ENCODE measurements at places on chromosomes 11 and 22.

DNA sequence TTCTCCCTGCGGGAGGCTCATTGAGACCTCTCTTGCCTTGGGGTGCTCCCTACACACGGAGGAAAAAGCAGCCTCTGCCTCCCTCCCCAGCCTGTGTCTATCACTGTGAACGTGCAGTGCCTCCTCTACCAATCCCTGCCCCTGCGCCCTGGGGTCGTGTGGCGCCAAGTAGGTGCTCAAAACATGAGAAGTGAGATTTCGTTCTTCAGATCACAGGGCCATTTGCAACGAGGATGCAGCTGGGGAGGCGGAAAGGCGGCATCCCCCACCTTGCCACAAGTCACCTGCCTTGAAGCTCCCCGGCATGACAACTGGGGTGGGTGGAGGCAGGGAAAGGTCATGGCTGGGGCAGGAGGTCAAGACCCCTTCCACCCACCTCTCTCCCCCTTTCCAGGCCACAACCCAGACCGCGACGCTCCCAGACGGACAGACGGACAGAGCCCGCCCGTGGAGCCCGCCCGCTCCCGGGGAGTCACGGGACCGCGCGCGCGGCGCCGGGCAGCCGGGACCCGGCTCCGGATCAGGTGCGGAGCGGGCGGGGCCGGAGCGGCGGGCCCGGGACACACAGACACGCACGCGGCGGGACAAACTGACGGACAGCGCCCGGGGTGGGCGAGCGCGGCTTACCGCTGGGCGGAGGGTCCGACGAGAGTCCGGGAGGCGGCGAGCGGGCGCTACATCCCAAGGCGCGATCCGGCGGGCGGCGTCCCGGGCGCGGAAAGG is 485 bp downstream of the KCNJ4 start:
- peak; percentile 29 for DNase-seq

DNA sequence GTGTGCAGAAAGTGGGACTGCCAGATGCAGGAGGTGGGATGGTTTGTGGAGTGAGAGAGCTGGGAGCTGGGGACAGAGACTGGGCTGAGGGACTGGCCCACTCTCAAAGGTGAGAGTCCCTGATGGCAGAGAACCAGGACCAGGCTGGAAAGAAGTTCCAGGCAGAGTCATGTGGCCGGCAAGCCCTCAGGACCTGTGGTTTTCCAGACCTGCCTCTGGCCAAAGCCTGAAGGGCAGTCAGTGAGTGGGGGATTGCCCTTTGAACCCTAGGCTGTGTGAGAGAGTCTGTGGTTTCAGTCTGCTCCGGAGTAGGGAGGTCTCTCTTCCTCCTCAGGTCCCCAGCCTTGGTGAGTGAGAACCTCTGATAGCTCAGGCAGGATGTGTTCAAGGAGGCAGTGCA is 17.0 kb downstream of the KCNC1 start:
- DNase-seq = no peak

GRCh38 chr22:24576778-24577177 is 16.1 kb downstream of the LRRC75B start:
- no peak for DNase-seq

DNA sequence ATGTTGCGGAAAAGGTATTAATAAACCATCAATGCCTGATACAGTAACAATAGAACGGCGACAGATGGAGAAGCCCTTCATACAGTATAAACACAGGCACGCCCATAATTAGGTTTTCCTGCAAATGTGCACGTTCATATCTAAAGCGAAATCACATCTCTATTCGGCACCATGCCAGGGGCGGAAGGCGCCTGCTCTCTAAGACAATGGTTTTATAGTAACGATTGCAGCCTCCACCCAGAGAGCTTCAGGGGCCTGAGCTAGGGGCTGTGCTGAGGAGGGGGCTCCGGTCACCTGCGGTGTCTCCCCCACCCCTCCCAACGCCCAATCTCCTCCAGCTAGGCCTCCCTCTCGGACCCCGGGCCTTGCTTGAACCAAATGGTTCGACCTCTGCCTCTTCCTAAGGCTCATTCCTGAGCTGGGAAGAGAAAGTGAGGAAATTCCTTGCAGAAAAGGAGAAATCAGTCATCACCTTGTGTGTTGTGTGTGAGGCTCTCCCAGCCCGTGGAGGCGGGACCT is 9.6 kb downstream of the KRTAP5-5 start:
- no peak for DNase-seq

GRCh38 chr11:103085758-103086365 is 6.1 kb downstream of the DCUN1D5 start:
- no peak for DNase-seq

DNA sequence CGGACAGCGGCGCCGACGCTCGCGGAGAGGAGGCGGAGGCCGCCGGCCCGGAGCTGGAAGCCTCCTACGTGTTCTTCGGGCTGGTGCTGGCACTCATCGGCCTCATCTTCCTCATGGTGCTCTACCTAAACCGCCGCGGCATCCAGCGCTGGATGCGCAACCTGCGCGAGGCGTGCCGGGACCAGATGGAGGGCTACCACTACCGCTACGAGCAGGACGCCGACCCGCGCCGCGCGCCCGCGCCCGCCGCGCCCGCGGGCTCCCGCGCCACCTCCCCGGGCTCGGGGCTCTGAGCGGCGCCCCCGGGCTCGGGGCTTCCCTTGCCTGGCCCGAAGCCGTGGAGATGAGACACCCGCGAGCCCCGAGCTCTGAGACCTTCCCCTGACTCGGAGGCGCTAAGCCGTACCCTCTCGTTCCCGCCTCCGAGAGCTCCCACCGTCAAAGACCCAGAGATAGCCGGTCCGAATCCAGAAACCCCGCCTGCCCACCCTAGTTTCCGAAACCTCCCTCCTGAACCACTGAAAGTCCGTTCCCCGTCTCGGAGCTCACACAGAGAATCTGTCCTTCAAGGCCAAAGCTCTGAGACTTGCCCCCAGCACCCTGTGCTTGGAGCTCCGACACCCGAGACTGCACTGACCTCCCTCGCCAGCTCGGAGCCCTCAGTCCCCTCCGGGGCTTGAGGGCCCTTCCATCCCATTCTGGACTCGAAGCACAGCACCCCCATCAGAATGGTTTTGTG is 1.5 kb downstream of the TPBGL start:
- DNase-seq = no peak

- no peak for DNase-seq
These were observed 39.7 kb downstream of the ADAMTS8 start for GRCh38 chr11:130388607-130389205.

DNA sequence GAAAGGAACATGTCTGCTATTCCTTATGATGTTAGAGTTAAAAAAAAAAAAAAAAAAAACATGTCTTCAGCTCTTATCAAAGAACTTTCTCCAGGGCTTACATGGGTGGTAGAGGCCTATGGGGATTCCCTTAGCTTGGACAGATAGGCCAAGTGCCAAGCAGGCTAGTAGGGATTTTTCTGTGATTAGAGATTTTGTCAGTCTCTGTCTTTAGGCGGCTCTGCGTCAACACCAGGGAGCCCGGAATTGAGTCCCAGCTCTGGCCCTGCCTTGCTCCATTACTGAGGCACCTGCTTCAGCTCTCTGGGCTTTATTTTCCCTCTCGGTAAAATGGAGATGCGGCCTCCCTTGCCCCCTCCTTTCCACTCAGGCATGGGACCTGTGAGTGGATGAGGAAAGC is 13.1 kb downstream of the CRY2 start:
- DNase-seq = no peak

DNA sequence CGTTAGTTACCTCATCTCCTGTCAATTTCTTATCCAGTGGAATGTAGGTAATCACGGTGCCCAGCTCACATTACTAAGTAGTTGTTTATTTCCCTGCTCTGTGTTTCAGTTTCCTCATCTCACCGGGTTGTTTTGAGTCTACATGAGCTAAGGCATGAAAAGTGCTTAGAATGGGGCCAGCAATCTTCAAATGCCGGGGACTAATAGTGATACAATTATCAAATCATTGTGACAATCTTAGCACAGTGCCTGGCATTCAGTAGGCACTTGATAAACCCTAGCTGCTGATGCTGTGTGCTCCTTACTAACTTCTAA is 53.3 kb upstream of the CD5 start:
- no peak for DNase-seq

GRCh38 chr11:67631411-67631810 is 1.7 kb upstream of the NUDT8 start:
- no peak for DNase-seq

DNA sequence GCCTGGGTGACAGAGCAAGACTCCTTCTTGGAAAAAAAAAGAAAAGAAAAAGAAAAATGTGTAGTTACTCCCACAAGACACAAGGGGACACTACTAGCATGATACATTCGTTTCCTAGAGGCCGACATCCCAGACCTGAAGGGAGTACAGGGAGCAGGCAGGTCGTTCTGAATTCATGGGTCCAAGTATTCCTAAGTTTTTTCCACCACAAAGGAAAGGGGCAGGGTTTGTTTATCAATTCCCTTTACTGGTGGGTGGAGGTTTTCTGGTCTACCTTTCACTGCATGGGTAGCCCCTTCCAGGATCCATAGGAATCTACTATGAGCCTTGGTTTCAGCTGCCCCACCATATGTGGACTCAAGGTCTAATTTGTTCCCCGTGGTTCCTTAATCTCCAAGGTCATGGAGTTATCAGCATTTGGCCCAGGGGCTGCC is 11.8 kb downstream of the TIGD3 start:
- peak; percentile 80 for DNase-seq

DNA sequence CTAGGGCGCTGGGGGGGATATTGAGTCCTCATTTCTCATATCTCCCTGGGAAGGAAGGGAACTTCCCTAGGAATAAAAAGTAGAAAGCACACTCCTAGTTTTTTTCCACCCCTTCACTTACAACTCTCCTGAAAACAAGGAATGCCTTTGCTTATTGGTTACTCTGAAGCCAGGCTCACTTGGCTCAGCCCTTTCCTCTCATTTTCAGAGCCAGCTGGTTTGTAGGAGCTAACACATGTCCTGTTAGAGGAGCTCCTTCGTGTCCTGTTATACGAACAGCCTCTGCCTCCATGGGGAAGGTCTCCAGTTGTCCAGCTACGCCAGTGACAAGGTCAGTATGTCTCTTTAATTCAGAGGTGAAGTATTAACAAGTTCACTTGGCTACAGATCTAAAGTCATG is 17.6 kb downstream of the ALKBH8 start:
- no peak for DNase-seq

GRCh38 chr11:8826901-8827560 is 84.0 kb upstream of the AKIP1 start:
- peak; percentile 23 for DNase-seq

DNA sequence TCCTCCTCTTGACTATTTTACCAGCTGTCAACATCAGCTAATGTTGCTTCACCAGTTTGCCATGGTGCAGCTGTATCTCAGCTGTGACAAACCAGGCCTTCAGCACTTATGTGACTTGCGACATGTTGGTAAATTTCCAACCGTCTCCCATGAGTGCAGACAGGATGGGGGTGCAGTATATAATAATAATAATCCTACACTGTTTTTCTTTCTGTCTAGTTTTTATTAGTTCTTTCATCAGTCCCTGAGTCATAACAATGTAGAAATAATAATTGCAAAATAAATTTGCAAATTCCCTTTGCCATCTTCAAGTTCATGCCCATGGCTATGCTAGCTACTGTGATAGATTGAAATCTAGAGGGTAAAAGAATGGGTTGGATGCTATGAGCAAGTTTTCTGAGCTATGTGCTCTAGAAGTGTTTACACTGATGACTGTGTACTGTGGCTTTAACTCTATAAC is 4.9 kb downstream of the MMP13 start:
- peak; percentile 23 for DNase-seq

- no peak for DNase-seq
These were observed 36.6 kb upstream of the SUSD2 start for GRCh38 chr22:24144778-24145085.

GRCh38 chr11:17443000-17443399 is 33.6 kb downstream of the ABCC8 start:
- DNase-seq = no peak

DNA sequence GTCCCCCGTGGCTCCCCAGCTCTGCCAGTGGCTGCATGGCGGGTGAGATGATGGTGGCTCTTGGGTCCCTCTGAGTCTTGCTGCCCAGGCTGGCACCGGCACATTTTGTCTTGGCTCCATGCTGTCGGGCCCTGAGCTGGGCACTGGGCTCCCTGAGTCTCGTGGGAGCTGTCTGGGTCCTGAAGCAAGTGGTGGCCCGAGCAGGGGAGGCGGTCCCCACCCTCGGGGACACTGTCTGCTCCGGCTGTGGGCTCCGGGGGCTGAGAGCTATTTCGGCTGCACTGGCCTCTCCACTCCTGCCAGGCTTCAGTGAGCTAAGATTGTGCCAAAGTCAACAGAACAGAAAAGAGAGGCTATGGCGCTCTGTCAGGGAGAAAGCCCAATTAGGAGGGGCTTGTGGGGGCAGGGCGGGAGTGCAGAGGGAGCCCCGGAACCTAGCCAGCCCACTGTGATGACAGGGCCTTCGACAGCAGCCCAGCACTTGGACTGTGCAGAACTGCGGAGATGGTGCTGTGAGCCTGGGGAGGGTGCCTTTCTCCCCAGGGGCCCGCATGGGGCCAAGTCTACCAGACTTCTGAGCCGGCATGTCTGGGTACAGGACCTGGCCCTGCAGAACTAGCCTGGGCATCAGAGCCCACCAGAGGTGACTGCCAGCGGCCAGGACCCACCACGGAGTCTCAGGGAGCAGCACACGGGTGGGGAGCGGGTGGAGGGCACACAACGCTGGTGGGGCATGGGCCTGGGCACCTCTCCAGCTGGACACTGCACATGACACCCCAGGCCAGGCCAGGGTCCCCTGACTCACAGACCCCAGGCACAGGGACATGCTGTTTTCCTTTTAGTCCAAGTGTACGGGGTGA is 38.0 kb downstream of the RTN4R start:
- DNase-seq = no peak

GRCh38 chr11:45647786-45648185 is 17.6 kb downstream of the CHST1 start:
- no peak for DNase-seq

DNA sequence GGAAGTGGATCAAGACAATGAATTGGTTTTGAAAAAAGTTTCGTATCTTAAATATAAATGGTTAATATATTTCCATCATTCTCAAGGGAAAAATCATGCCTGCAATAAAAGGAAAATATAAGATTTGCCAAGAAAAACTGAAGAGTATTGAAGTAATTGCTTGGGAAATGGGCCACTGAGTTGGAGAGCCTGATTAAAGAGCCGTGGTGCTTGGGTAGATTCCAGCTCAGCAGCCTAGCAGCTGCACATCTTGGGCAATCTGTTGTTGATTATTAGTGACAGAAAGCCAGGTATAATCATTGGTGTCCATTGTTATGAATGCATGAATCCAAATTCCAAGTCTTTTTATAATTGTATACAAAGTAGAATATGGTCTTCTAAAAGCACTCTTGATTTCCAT is 800.9 kb upstream of the CHORDC1 start:
- no peak for DNase-seq

DNA sequence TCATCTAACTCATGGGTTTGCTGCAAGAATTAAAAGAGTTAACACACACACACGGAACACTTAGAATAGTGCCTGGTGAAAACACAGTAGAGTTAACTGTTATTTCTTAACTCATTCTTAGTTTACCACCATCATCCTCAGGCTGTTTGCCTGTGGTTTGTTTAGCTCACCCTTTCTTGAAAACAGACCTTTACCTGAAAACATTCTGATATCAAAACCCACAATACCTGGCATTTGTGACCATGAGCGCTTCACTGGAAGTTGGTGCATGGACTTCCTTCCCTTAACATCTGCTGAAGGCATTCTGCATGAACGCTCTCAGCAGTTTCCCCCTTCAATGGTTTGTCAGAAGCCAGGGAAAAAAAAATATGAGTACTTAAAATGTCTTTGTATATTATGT is 256.0 kb downstream of the ETS1 start:
- DNase-seq = no peak

Data from NB4 (cell line).